ENCODE measurements at places on chromosomes 2 and 18.
A peak's percentile ranks its signal among the peaks of the same experiment; 100 is the strongest.

- no peak for DNase-seq
Observed at GRCh38 chr18:42404151-42404550, 449.1 kb downstream of the PIK3C3 start.

DNA sequence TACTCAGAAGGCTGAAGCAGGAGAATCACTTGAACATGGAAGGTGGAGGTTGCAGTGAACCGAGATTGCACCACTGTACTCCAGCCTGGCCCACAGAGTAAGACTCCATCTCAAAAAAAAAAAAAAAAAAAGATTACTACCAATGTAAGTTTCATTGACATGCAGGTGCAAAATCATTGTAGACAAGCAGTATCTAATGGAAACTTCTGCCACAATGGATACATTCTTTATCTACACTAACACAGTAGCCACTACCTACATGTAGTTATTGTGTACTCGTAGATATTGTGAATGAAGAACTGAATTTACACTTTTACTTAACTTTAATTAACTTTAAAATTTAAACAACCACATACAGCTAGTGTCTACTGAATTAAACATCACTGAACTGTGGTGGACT is 10.6 kb downstream of the PPP3R1 start:
- DNase-seq: no peak

- DNase-seq: no peak
Observed at GRCh38 chr2:74009577-74009976, 24.9 kb downstream of the TET3 start.

- DNase-seq: no peak
Observed at GRCh38 chr18:76866666-76867065, 44.3 kb downstream of the ZNF236 start.

GRCh38 chr18:70044632-70045031 is 97.0 kb upstream of the CD226 start:
- no peak for DNase-seq

DNA sequence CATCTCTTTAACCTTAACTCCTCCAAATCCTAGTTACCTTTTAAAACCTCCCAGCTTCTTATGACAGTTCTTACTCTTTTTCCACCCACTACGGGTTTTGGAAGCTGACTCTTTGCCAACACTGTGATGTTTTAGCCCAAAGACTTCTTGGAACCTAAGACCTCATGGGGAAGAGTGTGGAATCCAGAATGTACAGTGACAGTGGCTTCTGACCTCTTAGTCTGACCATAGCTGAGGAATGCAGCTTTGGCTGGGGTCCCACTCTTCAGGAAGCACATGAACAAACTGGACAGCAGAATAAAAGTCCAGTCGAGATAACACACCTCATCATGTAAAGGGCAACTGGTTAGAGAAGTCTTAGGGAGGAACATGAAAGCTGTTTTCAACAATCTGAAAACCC is 161.1 kb upstream of the PKDCC start:
- DNase-seq: no peak

DNA sequence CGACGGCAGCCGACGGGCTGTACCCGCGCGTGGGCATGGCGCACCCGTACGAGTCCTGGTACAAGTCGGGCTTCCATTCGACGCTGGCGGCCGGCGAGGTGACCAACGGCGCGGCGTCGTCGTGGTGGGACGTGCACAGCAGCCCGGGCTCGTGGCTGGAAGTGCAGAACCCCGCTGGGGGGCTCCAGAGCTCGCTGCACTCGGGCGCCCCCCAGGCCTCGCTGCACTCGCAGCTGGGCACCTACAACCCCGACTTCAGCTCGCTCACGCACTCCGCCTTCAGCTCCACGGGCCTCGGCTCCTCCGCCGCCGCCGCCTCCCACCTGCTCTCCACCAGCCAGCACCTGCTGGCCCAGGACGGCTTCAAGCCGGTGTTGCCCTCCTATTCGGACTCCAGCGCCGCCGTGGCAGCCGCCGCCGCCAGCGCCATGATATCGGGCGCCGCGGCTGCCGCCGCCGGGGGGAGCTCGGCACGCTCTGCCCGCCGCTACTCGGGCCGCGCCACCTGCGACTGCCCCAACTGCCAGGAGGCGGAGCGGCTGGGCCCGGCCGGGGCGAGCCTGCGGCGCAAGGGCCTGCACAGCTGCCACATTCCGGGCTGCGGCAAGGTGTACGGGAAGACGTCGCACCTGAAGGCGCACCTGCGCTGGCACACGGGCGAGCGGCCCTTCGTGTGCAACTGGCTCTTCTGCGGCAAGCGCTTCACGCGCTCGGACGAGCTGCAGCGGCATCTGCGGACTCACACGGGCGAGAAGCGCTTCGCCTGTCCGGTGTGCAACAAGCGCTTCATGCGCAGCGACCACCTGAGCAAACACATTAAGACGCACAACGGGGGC is 2.0 kb downstream of the SP9 start:
- DNase-seq: no peak

GRCh38 chr2:233354971-233355574 is 779 bp downstream of the DGKD start:
- peak; percentile 13 for DNase-seq

DNA sequence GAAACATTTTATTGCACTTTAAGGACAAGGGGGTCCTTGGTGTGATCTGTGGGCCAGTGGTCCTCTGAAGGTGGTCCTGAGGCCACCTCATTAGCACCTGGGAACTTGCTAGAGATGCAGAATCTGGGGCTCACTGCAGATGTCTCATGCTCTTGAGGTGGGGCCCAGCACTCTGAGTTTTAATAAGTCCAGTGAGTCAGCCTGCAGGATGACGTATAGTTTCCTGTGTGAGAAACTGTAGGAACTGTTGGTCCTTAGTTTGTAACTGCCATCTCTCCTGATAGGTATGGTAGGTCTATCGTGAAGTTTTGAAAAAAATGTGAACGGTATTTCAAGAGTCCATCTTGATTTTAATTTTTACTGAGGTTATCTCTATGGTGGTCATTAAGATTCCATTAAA is 2.8 kb downstream of the TRPM8 start:
- no peak for DNase-seq

GRCh38 chr18:55920063-55920462 is 332.1 kb upstream of the TCF4 start:
- DNase-seq: no peak

DNA sequence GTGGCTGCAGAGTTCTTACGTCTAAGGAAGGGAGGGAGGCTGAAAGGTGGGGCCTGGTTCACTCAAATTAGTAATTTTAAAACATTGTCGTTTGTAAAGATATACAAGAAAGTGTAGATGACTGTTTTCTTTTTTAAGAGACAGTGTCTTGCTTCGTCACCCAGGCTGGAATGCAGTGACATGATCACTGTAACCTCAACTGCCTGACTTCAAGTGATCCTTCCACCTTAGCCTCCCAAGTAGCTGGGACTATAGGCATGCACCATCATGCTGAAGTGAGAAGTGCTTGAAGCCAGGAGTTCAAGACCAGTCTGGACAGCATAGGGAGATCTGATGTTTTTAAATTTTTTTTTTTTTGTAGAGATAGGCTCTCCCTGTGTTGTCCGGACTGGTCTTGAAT is 52.9 kb downstream of the HNRNPLL start:
- DNase-seq: no peak

DNA sequence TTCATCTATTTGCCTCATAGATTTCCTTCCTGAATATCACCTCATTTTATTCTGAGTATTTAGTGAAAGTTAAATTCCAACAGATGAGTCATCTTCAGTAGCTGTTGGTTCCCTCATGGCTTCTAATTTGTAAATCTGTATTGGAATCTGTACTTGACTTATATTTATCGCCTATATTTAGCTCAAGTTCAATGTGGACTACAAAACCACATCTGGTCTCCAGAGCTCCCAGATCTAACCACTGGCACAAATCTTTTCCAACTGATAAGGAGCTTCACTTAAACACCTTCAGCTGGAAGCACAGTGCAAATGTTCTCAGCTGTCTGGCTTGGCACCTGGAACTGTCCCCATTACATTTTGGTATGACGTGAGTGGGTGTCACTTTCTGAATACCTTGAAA is 82.8 kb upstream of the DSEL start:
- no peak for DNase-seq

GRCh38 chr18:8607776-8608742 is 1.2 kb upstream of the RAB12 start:
- DNase-seq: no peak

DNA sequence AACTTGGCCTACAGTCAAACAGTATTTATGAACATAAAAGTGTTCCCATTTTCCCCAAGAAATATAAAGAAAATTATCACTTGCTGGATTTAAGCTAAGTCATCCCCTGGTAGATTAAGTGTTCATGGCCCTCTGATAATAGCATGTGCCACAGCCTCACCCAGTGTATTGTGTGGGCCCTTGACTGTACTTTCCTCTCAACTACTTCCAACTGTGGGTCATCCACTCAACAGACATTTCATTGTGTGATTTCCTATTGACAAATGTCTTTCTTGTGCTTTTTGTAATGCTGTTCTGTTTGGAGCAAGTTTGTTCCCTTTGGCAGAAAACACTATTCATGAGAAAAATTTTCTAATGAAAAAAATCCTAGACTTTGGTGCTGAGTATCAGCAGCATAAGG is 48.4 kb upstream of the TMEM17 start:
- no peak for DNase-seq

GRCh38 chr2:236015171-236015570 is 153.0 kb downstream of the GBX2 start:
- DNase-seq: no peak

GRCh38 chr2:140882671-140883620 is 1247.9 kb downstream of the LRP1B start:
- no peak for DNase-seq

DNA sequence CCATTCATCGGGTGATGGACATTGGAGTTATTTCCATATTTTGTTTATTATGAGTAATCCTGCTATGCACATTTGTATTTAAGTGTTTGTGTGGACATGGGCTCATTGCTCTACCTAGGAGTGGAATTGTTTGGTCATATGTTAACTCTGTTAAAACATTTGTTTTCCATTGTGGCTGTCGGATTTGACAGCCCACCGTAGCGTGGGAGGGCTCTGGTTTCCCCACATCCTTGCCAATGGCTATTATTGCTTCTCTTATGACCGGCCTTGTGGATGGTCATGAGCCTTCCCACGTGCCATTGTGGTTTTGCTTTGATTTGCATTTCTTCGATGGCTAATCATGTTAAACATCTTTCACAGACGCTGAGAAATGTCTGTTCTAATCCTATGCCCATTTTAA is 92.0 kb downstream of the ZNF236 start:
- no peak for DNase-seq

DNA sequence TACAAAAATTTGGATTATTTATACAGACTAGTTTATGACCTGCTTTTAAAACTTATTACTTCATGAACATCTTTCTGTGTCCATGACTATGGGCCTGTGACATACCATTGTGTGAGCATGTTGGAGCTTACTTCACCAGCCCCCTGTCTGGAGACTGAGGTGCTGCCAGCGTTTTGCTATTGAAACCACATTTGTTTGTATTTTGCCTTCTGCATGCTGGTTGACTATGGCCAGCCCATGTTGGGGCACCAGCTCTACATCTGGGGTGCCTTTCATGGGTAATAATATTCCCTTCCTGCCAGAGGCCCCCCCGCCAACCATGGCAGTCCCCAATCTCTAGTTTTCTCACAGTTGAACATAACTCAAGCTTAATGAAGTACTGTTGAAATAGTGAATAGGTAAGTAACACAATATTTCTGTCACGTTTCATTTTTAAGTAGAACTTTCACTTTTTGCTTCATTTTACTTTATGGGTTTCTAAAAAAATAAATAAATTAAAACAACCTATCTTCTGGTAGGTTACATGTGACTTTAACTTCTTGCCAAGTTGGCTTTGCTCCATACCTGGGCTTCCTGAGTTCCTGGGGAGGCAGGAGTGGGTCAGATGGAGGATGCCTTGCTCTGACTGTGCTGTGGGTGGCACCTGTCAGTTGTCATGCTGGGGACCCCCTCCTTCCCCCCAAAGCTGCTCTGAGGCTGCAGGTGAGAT is 63.9 kb downstream of the DGKD start:
- DNase-seq: no peak

DNA sequence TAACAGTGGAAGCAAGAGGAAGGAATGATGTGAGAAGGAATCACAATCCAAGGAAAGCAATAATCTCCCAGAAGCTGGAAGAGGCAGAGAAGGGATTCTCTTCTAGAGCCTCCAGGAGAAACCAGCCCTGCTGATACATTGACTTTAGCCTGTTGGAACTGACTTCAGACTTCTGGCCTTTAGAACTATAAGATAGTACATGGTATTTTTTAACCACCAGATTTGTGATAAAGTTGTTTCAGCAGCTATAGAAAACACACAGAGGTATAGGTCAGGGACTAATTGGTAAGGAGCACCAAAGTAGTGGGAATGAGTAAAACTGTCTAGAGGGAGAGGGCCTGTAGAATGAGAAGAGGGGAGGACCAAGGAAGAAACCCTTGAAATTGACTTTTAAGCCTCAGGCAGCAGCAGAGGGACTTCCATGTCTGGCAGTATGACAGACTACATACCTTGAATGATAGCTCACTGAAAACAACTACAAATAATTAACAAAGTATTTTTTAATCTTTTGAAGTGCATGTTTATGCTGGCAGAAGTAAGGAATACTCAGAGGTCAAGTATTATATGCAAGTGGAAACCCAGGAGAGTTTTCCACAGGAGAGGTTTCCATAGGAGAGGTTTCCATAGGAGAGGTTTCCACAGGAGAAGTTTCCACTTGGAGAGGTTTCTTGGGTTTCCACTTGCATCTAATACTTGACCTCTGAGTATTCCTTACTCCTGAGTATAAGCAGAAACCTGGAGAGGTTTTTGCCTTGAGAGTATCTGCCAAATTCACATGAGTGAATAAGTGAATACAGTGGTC is 33.8 kb upstream of the TMEM17 start:
- DNase-seq: no peak

- DNase-seq: peak; percentile 41
Observed at GRCh38 chr2:28393114-28393836, 617 bp downstream of the FOSL2 start.

DNA sequence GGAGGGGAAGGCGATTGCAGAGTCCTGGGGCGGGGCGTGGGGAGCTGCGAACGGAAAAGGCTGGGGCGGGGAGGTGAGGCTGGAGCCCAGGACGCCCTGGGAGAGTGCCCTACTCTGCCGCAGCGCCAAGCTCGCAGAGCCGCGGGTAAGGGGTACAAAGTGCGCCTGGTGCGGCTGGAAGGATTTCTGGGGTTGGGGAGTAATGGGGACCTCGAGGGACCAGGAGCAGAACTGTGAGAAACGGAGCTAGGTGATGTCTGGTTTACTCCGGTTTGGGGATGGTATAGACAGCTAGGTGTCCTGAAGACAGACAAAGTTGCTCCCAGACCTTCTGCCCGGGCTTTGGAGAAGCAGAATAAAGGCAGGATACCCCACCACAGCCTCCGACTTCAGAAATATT is 718 bp upstream of the NXPH2 start:
- no peak for DNase-seq

DNA sequence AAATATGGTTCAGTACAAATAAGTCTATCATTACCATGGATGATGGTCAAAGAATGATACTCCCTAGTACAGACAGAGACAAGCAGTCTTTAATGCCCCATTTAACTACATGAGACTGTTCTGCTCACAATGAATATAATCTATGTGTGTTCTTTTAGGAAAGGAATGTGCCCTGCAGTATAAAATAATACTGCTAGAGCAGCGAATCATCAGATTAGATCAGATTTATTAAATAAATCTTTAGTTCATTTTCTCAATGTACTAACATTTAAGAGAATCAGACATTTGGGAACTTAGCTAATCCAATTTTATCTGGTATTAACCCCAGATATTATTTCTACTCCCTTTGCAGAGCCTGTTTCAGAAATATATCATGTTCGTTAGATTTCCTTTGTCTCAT is 272.0 kb upstream of the GCFC2 start:
- no peak for DNase-seq

- DNase-seq: no peak
Observed at GRCh38 chr2:28665041-28665704, 86.5 kb upstream of the PPP1CB start.

- no peak for DNase-seq
Observed at GRCh38 chr18:53148123-53148522, 808.1 kb downstream of the DCC start.

Data from NCI-H2029 (cell line).